ENCODE measurements at places on chromosomes 5 and 9.
A peak's percentile ranks its signal among the peaks of the same experiment; 100 is the strongest.

GRCh38 chr9:37336150-37336549 lies 86.3 kb upstream of the GRHPR start:
- DNase-seq: no peak

DNA sequence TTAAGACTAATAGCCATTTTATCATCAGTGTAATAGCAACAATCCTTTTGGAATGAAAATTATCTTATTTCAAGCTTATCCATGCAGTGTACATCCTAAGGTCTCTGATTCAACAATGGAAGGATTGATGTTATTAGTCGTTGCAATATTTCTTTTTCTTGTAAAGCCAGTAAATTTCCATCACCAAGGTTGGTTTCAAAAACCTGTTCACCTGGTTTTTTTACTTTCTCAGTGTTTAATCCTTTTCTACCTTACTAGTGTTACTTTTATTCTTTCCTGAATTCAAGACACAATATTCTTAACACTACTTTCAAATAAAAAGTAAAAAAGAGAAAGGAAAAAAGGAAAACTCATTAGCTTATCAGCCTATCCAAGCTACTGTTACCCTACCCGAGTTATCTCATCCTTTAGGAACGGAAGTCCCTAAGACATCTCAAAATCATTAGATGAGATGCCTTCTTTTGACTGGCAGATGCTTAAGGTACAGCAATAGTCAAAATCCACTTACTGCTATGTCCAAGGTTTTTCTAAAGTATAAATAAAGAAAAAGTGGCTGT lies 5.4 kb downstream of the ZFR start:
- no peak for DNase-seq

GRCh38 chr9:3948826-3949556 lies 350.9 kb downstream of the GLIS3 start:
- DNase-seq: peak; percentile 77

- no peak for DNase-seq
Observed at GRCh38 chr9:95459851-95460517, 56.8 kb downstream of the PTCH1 start.

GRCh38 chr5:147464211-147464610 lies 45.7 kb downstream of the DPYSL3 start:
- peak; percentile 32 for DNase-seq

DNA sequence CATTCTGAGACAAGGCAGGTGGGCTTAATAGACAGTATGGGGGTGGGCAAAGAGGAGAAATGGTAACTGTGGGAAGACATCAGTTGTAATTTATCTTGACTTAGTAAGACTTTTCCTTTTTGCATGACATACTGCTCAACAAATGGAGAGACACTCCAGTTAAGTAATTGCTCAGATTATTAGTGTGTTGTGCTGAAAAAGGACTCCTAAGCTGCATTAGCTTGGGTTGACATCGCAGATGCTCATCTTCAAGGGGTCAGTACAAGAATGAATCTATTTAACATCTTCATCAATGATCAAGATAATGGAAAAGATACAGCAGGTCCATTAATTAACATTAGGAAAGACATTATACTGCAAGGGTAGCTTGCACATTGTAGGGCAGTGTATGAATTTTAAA lies 181.1 kb upstream of the ELAVL2 start:
- no peak for DNase-seq

DNA sequence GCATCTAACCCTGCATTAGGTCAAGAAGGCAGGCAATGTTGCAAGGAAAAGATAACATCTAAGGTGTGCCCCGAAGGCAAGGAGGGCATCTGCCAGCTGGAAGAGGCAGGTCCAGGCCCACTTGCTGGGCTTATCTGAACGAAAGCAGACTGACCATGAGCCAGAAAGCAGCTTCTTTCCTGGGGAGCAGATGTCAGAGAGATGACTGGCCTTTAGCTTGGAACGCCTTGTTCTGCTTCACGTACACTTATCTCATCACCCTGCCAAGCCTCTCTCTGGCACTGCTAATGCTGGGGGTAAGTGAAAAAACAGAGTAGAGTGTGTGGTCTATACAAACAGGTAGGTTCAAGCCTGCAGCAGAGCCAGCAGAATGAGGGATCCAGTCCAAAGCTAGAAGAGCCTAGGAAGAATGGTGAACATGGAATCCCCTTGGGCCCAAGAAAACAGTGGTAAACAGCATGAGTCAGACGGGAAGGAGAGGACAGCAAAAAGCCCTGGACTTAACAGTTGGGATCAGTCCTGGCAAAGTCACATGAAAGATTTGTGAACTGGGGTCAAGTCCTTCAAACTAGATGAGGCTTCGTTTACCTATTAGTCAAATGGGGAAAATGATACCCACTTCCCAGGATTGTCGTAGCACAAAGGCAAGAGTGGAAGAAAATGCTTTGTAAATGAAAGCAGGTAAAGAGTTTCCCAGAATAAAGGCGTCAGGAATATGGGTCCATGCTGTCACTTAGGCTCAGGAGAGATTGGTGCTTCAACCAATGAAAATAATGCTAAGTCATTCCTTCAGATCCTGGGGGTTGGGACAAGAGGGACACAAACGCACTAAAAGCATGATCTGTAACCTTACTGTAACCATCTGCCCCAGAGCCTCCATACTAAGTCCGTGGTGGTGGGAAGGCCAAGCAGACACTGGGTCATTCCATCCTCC lies 200.9 kb downstream of the SLIT3 start:
- DNase-seq: peak; percentile 8

GRCh38 chr5:1335540-1336095 lies 9.3 kb downstream of the CLPTM1L start:
- DNase-seq: no peak

DNA sequence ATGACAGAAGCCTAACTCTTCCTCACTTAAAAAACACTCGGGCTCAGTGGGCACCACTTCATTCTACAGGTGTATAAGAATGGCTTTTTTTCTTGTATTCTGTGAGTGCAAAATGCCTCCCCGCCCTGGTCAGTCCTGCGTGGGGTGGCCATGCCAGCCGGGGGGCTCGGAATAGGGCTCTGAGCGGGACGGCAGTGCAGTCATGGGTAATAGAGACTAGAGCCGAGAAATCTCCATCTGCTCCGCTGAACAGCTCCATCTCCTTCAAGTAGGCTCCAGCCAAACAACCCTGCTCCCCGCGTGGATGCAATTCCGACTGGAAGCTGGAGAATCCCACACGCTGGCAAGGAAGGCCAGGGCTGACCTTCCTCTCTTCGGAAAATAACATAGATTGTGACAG lies 317.0 kb upstream of the IRX4 start:
- no peak for DNase-seq

GRCh38 chr5:73994963-73995362 lies 369.0 kb downstream of the ARHGEF28 start:
- peak; percentile 54 for DNase-seq

DNA sequence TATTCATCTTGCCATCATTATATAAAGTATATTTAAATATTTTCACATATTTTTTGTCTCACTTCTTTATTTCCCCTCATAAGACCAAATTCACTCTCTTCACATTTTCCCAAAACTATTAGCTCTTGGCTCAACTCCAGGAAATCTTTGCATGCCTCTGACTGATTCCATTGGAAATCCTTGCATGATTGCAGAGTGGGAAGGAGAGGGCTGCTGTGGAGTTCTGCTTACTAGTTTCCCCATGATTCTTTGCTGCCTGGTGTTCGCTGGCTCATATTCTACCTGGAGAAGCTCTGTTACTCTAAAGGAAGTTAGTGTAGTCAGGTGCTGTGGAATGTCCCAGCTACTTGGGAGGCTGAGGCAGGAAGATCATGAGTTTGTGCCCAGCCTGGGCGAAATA lies 41.9 kb downstream of the LIX1 start:
- DNase-seq: no peak

DNA sequence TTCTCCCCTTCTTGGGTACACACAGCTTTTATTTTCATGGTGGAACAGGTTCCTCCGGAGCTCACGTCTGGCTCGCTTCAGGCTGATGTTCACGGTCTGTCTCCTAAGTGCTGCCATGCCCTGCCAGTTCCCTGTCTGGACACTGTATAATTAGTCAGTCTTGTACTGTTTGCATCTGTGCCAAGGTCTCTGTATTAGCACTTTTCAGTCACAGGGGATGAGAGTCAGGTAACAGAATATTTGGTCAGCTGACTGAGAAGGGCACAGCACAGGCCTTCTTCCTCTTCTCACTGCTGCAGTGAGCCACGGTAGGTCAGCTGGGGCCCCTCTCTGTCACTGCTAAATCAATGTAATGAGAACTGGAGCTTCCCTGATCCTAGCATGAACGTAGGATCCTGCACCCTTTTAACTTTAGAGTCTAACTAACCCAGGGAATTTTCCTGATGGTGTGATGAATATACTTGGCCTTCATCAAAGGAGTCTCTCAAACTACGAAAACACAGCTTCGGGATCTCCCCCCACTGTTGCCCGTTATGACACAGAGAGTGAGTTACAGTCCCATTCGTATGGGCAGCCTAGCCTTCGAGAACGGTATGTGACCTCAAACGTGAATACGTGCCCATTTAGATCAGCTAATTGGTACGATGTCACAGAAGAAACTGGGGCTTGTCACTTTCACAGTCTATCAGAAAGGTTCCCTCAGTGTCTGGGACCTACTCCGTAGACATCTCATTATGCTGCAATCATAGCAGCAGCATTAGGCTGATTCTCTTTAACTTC lies 354.1 kb upstream of the RFX3 start:
- DNase-seq: no peak

GRCh38 chr5:63043792-63044191 lies 465.2 kb downstream of the LRRC70 start:
- no peak for DNase-seq

DNA sequence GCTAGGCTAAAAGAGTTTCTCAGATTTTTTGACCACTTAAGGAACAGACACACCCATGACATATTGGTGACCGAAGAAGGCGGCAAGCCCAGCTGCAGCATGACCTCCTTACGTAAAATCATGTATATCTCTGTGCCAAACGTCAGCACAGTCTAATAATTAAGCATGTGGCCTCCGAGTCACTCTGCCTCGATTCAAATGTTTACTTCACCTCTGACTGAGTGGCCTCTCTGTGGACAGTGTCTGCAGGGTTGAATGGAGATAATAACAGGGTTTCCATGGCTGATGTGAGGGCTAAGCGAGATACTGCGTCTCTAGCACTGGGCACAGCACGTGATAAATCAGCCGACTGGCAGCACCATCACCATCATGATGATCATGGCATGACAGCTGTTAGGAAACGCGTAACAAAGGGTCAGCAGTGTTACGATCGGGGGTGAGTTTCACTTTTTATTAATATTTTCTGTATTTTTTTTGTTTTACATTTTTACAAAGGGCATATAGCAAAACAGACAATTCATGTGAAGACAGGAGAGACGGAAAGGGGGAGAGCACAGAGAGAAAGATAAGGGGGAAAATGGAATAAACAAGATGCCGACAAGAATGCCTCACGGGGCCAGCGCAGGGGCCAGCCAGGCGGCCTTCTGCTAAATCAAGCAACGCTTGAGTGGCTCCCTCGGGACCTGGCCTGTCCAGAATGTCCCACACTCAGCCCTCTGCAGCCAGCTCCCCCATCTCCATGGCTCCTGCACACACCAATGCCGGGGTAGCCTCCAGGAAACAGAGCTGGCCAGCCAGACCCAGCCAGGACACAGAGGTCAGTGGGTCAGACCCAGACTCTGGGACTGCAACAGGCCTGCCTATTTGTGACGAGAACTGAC lies 60.3 kb downstream of the ADAMTS2 start:
- DNase-seq: no peak

- peak; percentile 85 for DNase-seq
Observed at GRCh38 chr9:114738581-114739316, 56.8 kb upstream of the TEX48 start.

DNA sequence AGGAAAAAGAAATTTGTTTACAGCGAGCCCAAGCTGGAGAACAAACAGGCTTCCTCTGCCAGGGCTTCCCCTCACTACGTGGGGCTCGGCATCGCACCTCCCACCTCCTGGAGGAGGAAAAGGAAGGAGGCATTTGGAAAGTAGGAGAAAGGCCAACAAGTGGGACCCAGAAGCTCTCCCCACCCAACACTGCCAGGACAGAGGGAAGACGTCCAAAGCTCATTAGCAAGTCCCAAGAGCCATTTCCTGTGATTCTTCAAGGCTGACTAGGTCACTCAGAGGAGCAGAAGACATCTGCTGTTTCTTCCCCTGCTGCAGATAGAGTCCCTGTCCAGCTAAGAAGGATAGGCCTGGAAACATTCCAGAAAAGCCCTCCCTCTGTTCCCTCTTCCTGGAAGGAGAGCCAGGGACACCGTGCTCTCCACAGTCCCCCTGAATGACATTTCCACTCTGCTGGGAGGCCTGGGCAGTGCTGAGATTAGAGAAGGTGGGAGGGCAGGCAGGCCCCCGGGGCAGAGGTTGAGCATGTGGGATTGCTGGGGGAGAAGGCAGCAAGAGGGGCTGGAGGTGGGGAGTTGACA lies 57.0 kb upstream of the NEURL1B start:
- DNase-seq: no peak

DNA sequence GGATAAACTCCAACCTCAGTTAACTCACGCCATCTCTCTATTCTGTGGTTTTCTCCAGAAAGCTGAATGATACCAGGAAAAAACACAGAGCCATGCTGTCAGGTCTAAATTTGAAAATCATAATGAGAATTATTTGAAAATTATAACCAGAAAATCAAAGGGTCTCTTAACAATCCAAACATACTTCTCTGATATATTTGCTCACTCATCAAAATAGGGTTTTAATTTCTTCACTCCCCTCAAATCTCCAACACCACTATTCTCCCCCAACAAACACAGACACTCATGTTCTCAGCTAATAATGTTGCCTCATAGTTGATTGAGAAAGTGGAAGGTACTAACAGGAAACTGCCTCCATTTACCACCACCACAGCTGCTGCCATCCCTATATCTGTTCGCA lies 375.5 kb downstream of the TLE1 start:
- DNase-seq: no peak

DNA sequence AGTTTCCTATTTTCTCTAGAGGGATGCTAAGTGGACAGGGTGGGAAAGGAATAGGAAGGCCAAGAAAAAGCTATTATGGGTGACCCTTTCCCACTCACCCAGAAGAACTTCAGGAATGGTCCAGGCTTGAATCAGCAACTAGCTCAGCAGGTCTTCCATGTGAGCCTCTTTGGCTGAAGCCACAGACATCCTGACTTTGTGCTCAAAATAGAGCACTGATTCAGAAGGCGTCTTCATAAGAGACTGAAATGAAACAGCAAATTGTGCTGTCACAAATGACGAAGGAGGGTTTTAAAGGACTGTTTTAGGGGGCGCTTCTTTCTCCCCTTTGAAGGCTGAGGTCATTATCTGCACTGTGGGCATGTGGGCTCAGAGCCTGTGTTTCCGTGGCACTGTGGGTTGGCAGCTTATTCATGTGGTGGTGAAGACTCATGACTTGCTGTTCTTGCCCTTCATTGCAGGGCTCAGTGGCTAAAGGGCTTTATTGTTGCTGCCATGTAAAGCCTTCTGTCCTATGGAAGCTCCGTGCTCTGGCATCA lies 65.8 kb upstream of the NFIL3 start:
- no peak for DNase-seq

- DNase-seq: no peak
Observed at GRCh38 chr5:117425163-117425562, 850.5 kb upstream of the SEMA6A start.
